SJSA1 (cell line): ENCODE measurements at places on chromosomes 12 and 14.

- H3K4me3 ChIP-seq = no peak overlapping the region
- no peak for DNase-seq
- no peak overlapping the region for H3K27ac ChIP-seq
- H3K27me3 ChIP-seq = no peaks in the 10 kb centered on the region
These were observed 39.8 kb downstream of the FNTB start for GRCh38 chr14:65026526-65026925.

DNA sequence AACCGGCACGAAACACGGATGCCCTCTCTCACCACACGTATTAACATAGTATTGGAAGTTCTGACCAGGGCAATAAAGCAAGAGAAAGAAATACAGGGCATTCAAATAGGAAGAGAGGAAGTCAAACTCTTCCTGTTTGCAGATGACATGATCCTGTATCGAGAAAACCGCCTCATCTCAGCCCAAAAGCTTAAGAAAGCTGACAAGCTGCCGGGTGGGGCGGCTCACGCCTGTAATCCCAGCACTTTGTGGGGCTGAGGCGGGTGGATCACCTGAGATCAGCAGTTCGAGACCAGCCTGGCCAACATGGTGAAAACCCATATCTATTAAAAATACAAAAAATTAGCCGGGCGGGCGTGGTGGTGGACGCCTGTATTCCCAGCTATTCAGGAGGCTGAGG is 17.7 kb downstream of the OR6S1 start:
- peaks cover 7% of the 10 kb centered on the region for H3K27me3 ChIP-seq
- H3K36me3 ChIP-seq = no peaks in the 10 kb centered on the region
- H3K4me1 ChIP-seq = 0 out of 2 replicates have a peak, but pooled peaks cover 3% of the 10 kb centered on the region
- no peak overlapping the region for H3K27ac ChIP-seq
- no peak overlapping the region for H3K4me3 ChIP-seq
- no peak for DNase-seq

DNA sequence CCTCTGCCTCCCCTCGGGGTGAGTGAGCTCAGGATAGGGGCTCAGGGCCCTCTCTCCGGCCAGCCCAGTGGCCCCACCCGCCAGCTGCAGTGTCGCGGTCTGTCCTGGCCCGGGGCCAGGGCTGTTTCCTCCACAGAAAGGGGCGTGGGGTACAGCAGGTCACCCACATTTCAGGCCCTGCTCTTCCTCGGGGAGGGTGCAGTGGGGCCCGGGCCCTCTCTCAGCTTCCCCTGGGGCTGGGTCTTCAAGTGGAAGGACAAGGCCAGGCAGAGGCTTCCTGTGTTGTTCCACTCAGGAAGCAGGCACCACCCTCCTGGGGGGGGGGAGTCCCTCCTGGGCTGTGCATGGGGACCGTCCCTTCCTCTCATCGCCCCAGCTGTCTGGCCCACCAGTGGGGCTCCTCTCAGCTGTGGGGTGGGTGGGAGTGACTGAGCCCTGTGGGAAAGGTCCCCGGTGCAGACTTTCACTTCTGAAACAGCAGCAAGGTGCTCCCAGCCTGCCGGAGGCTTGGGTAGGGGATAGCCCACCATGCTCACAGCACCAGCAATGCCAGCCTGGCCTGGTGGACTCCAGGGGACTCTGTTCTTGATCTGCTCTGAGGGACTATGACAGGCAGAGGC is 3.7 kb downstream of the GPR132 start:
- no peak overlapping the region for H3K27ac ChIP-seq
- H3K4me1 ChIP-seq = no peaks in the 10 kb centered on the region
- no peak overlapping the region for H3K4me3 ChIP-seq
- no peak for DNase-seq
- no peaks in the 10 kb centered on the region for H3K27me3 ChIP-seq

DNA sequence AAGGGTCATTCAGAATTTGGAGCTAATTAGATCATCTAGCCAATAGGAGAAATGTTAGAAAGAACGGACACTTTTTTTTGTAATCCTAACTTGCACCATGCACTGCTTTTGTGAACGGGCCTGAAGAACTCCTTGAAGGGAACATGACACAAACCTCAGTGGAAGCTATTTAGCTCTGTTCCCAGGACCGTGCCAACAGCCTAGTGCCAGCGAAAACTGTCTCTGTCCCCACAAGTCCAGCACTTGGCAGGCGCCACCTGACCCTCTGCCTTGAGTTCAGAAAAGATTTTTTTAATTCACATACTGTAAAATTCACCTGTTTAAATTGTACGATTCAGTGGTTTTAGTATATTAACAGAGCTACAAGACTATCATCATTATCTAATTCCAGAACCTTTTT is 31.3 kb upstream of the KCNA5 start:
- H3K4me1 ChIP-seq = no peaks in the 10 kb centered on the region
- no peaks in the 10 kb centered on the region for H3K36me3 ChIP-seq
- no peak for DNase-seq
- H3K27ac ChIP-seq = no peak overlapping the region

- no peaks in the 10 kb centered on the region for H3K27me3 ChIP-seq
- no peaks in the 10 kb centered on the region for H3K36me3 ChIP-seq
- DNase-seq = no peak
- no peaks in the 10 kb centered on the region for H3K4me1 ChIP-seq
- H3K4me3 ChIP-seq = no peak overlapping the region
These were observed 373.3 kb downstream of the TMEM132D start for GRCh38 chr12:129530517-129530916.
